Stimulated activated CD4-positive, alpha-beta T cell treated with anti-CD3 and anti-CD28 coated beads, Interleukin-12 subunit alpha, Interleukin-12 subunit beta, amount 100 ng/mL, for 24 hours (primary cell): ENCODE measurements at places on chromosomes 3 and 15.

DNA sequence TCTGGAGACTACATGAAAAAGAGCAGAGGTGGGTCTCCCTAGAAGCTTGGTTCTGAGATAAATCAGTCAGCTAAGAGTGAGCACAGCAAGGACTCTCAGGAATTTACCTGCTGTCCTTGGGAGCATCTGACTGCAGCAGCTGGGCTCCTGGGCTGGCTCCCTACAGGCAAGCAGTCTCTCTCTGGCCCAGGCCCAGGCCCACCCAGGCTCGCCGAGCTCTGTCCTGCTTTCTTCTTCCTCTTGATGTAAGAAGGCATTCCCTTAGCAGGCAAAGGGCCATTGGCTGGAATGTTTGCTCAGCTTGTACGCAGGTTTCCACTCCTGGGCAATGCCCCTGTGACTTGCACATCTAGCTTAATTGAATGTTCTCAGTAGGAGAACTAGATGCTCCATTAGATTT lies 4.3 kb upstream of the RBP2 start:
- no peak for DNase-seq

DNA sequence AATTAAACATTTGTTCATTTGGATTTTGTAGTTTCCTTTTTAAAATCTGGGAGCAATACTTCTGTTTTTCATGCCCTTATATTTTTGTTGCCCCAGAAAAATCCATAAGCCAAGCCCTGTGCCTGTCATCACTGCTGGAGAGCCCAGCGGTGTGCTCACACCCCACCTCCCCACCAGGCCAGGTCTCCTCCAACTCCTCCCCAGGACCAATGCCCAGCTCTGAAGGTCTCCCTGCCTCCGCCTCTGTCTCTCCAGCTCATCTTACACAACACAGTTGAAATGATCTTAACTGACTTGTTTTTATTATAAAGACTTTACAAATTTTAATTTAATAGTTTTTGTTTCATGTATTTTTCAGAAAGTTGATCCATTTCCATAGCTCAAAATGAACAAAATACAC lies 66.4 kb downstream of the RHCG start:
- no peak for DNase-seq

DNA sequence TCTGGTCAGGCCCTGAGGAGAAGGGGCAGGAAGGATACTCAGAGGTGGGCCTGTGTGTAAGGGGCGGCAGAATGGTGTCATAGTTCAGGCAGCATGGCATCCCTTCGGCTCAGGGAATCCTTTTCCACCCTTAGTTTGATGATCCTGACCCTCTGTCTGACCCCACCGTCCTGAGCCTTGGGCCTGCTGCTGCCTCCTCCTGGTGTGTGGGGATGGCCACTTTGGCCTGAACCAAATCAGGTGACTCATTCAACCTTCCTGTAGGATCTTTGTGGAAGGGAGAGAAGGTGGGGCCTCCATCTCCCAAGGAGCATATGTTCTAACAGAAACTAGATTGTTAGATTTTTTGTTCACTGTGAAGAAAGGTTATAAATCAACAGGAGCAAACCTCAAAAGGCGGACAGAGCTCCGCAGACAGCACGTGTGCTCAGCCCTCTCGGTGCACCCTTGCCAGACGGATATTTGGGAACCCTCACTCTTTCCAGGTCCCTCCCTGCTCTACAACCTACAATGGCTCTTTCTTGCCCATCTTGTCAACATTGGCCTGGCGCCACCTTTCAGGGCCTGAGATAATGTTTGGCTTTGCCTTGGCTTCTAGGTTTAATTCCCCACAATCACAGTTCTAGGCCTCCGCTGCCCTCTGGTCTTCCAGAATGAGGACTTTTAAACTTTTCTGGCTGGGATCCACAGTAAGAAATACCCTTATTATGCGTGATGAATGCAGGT lies 21.7 kb downstream of the THSD4 start:
- no peak for DNase-seq

- DNase-seq, result no peak
These were observed 46.1 kb downstream of the C2CD4A start for GRCh38 chr15:62112616-62113593.

DNA sequence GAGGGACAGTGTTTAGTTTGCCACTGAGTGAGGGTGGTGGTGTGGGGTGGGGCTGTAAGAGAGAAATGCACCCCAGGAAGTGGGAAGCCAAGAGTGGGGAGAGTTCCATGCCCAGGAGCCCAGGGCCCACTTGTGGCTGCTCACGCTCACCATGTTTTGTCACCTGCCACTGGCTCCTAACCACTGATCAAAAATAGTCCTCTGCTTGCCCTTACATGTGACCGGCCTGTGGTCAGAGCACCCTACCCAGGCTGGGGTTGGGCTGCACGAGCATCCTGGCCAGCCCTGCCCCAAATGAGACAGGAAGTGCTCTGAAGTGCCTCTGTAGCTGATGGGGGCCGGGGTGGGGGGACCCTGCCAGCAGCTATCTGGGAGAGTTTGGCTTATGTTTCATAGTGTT lies 216.3 kb downstream of the RPLP1 start:
- no peak for DNase-seq

DNA sequence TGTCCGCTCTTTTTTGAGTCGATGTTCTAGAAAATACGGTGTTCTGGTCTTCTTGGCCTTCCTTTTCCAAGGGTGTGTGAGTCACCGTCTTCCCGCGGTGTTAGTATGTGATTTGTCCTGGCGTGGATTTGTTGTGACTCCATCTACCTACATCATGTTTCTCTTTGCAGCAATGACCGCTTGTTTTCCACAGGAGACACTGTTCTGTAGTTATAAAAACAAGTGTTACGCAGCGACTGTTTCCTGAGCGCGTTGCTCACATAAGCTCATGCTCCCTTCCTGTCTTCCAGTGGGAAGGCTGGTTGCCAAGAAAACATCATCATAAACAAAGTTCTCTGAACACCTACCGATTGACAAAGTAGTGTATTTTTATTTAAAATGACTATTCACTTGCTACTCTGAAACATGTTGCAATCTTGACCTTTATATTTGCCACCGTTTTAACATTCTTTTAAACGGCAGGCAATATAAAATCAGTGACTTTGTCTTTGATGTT lies 19.0 kb downstream of the USP13 start:
- DNase-seq, result no peak

DNA sequence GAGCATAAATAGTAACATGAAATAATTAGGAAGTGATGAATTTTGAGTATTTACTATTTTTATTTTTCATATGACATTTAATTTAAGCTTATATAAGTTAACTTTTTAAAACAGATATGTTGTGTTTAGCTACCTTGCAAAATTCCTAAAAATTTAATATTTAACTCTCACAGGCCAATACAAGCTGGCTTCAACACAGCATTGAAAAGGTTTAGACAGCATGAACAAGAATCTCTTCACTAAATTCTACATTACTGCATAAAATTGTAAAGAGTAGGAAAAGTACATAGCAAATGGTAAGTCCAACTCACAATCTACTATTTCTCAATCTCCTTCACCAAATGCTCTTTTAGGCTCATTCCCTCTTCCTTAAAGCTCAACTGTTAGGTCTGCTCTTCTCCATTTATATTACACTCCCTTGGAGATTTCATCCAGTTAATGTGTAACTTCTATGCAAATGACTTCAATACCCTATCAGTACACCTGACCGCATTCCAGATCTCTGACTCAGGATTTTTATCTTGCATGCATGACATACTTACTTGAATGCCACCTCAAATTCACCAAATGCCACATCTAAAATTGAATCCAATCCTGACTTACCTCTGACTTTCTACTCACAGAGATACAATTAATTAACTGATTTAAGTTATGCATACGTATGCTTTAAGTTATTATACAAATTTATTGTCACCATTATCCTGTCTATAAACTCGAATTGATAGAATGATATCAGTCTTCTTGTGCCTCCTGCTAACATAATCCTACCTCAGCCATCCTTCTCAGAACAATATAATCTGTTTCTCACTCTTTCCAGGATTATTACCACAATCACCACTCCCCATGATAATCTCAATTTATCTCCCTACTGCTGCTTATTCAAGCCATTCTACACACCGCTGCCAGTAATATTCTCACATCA lies 127.0 kb downstream of the STAG1 start:
- DNase-seq, result no peak

- no peak for DNase-seq
These were observed 4.4 kb downstream of the ITIH3 start for GRCh38 chr3:52798978-52799476.

DNA sequence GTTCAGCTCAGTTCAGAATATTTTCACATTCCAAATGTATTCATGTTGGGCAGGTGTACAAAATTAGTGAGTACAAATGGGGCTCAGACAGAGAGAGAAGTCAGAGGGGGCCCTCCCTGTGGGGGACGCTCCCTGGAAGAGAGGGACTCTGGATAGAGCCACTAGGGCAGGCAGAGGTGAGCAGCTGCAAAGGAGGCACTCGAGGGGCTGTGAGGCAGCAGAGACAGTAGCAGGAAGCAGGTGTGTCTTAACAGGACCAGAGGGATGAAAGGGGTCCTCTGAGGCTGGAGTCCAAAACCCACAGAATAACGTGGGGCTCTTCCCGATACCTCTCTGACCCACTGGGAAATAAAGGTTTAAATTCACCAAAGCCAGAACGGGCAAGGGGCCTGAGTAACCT lies 127.1 kb downstream of the MEGF11 start:
- DNase-seq, result no peak

GRCh38 chr3:125322166-125322565 lies 53.0 kb downstream of the ZNF148 start:
- no peak for DNase-seq

DNA sequence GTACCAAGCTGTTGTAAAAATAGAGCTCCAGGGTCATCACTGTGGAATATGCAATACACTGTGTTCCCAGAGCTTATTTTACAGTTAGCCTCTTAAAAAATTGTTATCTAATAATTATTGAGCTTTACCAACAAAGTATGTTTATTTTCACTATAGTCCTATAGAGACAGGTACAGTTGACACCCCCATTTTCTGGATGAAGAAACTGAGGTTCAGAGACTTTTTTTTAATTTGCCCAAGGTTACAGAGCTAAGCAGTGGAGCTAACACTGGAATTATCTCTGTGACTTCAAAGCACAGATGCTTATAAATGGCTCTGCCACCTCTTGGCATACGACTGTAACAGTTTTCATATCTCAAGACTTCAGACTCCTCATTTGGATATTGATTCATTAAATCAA lies 126.4 kb downstream of the FEZF2 start:
- no peak for DNase-seq
